Adipocyte (in vitro differentiated cells): ENCODE measurements at places on chromosomes 11 and 22.
A peak's percentile ranks its signal among the peaks of the same experiment; 100 is the strongest.

DNA sequence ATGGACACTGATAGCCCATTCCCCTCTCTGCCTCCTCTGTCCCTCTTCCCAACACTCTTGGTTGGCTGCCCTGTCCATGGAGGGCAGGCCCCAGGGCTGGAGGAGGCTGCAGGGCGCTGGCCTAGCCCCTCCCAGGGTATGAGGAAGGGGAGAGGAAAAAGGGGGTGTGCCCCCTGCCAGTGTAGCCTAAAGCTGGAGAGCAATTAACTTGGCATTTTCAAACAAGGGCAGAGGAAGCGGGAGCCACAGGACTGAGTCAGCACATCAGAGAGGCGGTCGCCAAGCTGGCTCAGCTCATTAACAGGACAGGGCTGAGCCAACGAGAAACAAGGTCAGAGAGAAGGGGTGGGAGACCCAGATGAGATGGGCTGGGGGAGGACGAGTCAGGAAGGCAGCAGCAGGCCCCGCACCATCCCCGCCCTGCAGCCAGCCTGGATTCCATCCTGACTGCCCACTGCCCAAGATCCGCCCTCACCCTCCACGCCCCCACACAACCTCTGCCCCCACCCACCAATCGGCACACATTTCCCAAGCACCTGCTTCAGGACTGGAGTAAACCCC, 76.3 kb downstream of the BUD13 start:
- DNase-seq, result no peak

- peak; percentile 74 for DNase-seq
These were observed 19.5 kb downstream of the TXN2 start for GRCh38 chr22:36461665-36462649.

- DNase-seq, result peak; percentile 85
These were observed 2.5 kb upstream of the RCN1 start for GRCh38 chr11:32088117-32088941.

DNA sequence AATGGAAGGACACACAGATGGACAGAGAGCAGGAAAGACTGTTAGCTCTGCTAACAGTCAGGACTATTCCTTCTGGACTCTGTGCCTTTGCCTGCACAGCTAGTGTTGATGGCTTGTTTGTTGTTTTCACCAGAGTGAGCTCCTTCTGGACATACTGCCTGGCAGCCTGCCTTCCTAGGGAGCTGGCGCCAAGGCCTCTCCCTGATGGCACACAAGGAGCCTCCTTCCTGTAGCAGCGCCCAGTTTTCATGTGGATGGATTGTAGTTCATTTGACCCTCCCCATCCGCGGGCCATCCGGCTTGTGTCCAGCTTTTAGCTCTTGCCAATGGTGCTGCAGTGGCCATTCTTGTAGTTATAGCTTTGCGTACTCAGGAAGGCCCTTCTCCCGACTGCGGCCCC, 16.6 kb upstream of the BCR start:
- no peak for DNase-seq

- DNase-seq, result no peak
These were observed 1.9 kb upstream of the EMID1 start for GRCh38 chr22:29203488-29204454.

- DNase-seq, result no peak
These were observed 58.8 kb downstream of the GRK3 start for GRCh38 chr22:25623310-25623734.

DNA sequence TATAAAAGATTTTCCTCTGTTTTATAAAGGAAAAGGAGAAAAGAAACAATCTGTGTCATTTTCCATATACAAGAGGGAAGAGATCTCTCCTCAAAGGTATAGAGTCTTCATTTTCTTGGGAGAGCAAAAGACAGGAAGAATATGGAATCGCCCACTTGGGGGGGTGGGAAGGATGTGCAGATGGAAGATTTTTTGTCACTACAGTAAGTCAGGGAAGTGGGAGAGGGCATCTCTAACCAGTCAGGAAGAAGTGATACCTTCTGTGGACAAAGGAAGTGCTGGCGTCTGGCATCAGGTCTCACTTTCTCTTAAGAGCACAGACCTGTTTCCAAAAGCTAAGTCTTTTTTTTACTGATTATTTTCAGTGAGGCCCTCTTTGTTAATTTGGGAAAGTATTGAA, 1.4 kb downstream of the PRR14L start:
- peak; percentile 21 for DNase-seq

DNA sequence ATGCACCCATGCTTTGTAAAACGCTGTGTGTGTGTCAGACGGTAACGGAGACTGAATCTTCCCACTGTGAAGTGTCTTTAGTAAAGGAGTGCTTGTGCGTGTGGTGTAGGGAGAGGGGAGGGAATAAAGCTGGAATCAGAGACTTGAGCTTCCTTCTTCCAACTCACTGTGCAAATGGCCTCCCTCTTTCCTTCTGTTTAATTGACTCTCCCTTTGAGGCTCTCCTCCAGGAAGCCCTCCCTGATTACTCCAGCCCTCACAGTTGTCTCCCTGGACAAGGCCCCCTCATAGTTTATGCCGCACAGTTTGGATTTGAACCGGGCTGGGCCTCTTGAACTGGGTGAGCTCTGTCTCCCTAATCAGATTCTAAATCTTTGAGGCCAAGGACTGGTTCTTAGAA, 23.0 kb upstream of the KCNJ11 start:
- DNase-seq, result no peak
